ENCODE measurements at places on chromosomes 2 and 18.

DNA sequence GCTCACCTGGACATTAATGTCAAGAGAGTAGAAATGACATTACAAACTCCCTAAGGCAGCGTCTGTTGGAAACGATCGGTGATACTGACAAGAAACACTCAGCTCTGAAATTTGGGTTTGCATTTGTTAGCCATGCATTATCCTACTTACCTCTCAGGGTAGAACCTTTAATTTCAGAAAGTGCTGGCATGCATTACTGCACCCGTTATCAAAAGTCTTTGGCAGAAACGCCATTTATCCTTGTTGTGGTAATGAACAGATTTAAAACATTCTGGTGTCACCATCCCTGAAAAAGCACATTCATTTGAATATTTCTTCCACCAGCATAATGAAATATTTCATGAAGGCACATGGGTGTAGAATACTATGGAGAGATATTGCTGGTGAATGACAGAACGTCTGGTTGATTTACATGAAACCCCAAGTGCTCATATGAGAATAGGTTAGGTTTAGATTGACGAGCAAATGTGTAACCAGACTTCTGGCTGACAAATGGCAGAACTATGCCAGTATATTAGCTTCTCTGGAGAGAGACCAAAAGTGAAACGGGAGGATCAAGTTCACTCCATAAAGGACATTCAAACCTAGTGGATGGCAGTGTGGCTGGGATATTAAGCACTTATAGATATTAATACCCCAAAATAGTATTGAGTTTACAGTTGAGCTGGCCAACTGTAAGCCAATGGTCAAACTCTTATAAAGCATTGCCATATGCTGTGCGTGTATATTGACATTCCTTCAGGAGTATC, 53.5 kb upstream of the ITGB6 start:
- no peak for DNase-seq

DNA sequence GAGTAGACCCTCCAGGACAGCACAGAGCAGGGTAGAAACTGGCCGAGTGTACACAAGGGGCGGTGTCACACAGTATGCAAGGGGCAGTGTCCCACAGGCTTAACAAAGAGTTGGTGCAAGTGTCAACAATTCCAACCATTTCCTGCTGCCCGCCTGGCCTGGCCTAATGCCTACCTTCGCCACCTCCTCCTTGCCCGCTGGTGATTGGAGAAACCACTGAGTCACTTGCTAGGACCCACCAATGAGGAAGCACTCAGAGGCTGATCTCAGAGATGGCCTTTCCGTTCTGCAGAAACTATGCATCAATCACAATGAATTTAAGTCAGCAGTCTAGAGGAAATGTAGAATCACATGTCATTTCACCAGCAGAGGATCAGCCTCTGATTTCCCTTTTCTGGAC, 263.3 kb upstream of the PKDCC start:
- DNase-seq = no peak

DNA sequence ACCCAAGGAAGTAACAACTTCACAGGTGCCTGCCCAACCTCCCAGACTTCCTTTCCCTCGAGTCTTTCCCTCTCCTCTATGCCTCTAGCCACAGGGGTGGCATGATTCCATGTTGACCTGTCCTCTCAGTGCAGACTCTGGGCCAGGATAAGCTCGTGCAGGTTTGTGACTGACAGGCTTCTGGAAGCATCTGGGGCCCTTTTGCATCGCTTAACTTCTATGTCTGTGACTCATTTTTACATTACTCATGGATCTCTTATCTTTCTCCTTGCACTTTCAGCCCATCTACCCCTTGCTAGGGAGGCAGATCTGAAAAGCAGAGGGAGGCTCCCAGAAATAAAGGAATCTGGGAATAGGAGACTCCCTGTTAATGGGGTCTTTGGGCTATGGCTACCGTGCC, 98.5 kb upstream of the RIOK3 start:
- no peak for DNase-seq

- no peak for DNase-seq
Measured at GRCh38 chr18:63858456-63858855, 29.0 kb upstream of the SERPINB2 start.

DNA sequence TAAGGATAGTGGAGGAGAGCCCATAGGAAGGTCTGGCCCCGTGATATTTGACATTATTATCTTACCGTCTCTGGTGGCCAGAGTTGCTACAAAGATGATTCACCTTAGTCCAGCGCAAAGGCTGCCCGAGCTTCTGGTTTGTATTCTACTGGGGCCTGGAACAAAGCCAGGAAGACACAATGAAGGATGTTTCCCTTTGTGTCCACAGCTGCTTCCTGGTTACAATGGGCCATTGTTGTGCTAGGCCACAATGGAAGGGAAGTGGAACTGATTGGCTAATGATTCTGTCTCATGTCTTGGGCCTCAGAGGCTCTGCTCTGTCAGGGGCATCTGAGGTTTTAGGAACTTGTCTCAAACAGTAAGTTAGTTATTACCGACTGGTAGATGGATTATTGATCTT, 132.2 kb downstream of the TDRD15 start:
- no peak for DNase-seq

GRCh38 chr2:42132191-42132965, 36.8 kb upstream of the EML4 start:
- no peak for DNase-seq

- DNase-seq = no peak
Measured at GRCh38 chr18:44393406-44393805, 287.3 kb upstream of the SETBP1 start.

- DNase-seq = peak; percentile 34
Measured at GRCh38 chr2:80255918-80256781, 48.4 kb downstream of the LRRTM1 start.

DNA sequence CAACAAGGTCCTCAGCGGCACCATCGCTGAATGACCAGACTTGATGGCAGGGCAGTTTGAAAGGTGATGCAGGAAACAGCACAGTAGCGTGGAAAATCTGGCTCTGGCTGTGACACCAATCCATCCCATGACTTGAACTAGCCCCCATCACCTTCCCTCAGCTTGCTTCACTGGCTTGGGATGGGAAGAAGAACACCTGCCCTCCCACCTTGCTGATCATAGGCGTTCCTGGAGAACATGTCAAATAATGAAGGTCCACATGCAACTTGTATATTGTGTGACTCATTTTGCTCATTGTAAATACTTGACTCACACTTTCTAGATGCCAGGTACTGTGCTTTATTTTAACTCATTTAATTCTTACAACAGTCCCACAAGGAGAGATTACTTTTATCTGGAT, 292.4 kb upstream of the SPRED2 start:
- DNase-seq = no peak

DNA sequence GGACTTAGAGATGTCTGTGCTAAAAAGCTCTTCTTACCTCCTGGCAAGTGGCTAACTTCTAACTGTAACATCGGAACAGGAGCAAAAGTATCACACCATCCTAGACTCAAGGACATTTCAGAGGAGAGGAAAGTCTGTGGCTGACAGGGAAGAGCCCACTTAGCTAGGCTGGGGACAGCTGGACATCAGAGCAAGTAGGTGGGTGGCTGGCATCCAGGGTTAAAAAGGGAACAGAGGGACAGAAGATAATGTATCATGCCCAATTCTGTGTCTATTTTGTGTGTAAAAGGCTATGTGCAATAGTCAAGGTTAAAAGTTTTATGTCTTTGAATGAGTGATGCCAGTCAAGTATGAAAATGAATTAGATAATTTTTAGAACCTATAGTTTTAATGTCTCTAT, 216.4 kb downstream of the GCA start:
- DNase-seq = no peak

DNA sequence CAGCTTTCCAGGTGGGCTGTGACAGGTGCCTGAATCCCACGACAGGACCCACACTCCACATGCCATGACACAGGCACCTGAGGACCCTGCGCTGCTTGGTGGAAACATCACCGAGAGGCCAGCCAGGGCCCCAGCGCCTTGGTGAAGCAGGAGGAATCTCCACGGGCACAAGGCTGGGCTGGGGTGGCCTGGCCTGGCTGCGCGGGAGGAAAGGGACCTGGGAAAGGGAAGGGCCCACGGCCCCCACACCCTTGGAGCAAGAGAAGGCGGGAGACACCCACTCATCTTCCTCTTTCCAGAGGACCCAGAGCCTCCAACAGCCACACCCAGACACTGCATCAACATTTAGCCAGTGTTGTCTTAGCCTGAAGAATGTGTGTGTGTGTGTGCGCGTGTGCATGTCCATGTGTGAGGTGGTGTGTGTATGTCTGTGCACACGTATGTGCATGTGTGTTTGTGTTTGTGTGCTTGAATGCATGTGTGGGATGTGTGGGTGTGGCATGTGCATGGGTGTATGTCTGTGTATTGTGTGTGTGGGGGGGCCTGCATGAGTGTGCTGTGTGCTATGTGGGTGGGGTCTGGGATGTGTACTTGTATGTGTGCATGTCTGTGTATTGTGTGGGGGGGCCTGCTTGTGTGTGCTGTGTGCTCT, 6.3 kb upstream of the OTOS start:
- no peak for DNase-seq

DNA sequence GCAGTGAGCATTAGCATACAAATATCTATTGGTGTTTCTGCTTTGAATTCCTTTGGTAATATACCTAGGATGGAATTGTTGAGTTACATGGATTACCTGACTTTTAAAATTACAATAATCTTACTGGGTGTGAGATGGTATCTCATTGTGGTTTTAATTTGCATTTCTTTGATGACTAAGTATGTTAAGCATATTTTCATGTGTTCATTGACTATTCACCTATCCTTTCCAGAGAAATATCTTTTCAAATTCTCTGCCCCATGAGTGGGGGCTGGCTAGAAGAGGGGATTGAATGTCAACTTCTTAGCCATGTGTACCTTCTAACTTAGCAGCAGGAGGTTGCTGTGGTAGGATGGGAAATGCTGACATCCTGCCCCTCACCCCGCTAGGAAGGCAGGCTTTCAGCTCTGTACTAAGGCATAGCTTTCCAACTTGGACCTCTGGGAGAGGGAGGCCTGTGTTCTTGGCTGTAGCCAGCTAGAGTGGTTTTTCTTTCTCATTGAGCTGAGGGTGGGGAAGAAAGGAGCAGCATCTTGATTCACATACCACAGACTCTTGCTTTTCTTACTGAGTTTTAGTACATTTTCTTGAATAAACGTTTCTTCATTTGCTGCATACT, 63.3 kb upstream of the TTC27 start:
- DNase-seq = no peak

- DNase-seq = peak; percentile 49
Measured at GRCh38 chr2:73290049-73290839, 3.1 kb downstream of the EGR4 start.

DNA sequence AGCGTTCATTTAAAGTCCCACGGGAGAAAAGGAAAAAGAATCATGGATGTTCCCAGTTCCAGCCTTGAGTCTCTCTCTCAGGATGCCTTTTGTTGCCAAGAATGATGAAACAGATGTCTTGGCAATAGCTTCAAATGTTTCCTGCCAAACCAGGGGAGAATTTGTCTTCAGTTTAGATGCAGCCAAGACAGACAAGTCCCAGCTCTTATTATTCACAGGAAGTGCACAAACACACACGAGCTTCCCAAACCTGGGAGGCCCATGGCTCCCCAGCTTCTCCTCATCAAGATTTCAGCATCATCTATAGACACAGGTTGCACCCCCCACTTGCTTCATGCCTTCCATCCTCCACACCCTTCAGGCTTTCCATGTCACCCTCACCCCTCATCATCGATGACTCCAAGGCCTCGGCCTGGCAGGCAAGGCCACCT, 45.9 kb downstream of the HS1BP3 start:
- DNase-seq = no peak

- no peak for DNase-seq
Measured at GRCh38 chr2:136008205-136008865, 22.9 kb upstream of the DARS1 start.

DNA sequence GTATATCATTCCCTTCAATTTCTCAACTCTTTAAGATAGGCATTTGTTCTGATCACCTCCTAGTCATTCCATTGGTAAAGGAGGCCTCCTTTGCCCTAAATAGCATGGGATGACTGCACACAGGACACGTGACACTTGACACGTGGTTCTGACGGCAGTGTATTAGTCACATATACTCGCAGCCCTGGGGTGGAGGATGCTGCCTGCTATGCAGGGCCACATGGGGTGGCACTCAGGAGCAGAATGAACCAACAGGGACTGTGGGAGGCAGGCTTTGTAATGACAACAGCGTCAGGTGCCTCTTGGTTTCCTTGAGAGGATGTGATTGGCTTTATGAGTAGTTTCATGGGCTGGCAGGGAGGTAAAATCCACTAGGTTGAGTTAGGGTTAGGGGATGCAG, 9.3 kb upstream of the KCNS3 start:
- DNase-seq = no peak

DNA sequence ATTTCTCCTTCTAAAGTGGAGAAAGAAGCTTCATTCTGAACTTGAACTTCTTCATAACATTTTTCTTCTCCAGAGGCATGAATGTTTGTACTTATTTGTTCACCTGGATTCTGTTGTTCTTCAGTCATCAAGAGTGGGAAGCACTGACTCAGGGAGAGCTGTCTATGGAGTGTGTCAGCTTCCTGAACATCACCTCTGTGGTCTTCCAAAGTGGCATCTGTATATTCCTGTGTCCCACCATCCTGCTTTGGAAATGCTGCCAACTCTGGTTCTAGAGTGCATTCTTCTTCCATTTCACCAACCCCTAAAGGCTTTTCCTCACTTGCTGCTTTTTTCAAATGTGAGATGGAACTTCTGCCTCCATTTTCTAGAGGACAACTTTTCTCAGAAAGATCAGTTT, 59.5 kb downstream of the TTN start:
- no peak for DNase-seq

- DNase-seq = no peak
Measured at GRCh38 chr2:100119235-100119634, 23.2 kb downstream of the AFF3 start.

DNA sequence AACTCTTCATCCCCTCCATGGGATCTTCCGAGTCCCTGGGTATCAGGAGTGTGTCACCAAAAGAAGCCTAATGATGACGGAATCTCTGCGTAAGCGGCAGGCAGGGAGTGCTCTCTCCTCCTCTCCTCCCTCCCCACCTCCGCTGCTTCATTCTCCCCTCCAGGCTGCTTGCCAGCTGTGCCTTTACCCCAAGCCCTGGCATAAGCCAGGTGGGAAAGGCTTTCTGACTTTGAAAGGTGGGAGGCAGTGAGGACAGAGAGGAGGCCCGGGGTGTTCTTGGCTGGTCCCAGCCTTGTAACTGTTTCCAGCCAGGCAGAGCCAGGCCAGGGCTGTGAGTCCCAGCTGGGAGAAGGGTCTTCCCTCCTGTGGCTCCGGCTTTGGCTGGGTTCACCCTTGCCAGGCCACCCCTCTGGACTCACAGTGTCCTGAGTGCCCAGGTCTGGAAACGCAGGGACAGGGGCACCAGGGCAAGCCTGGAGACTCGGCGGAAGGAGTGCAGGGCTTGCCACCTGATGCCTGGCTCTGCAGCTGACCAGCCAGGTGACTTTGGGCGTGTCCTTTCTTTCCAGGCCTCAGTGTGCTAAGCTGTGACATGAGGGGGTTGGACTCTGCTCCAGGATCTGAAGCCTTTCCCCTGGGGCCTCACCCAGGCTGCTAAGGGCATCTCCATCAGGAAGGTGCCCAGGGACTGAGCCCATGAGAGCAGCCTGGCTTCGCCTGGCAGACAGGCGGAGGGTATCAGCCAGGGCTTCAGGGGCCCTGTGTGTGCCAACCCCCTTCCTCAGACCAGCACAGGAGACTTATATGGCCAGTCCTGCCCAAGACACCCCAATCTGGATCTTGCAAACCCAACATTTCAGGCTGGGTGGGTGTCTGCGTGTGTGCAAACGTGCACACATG, 32.7 kb upstream of the HPCAL1 start:
- no peak for DNase-seq

GRCh38 chr2:6648596-6649247, 217.0 kb downstream of the CMPK2 start:
- no peak for DNase-seq

All from HEK293T (cell line).